Renal cortical epithelial cell (primary cell): ENCODE measurements at places on chromosomes 13 and 19.

GRCh38 chr13:28631801-28632200, 27.1 kb upstream of the POMP start:
- DNase-seq, result no peak

DNA sequence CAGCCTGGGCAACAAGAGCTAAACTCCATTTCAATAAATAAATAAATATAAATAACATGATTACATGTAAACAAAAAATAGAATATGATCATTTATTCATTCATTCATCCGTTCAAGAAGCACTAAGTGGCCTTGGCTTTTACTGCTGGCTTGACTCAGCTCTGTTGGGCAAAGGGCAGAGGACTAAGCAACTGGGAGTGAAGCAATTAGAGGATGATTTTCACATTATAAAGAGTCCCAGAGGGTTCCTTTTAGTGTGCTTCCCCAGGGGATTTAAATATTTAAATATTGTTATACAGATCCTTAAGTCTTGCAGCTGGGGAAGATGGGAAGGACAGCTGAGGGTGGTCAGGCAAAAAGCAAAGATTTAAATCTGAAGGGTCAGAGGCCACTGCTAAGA, 34.9 kb upstream of the FLT1 start:
- DNase-seq, result no peak

DNA sequence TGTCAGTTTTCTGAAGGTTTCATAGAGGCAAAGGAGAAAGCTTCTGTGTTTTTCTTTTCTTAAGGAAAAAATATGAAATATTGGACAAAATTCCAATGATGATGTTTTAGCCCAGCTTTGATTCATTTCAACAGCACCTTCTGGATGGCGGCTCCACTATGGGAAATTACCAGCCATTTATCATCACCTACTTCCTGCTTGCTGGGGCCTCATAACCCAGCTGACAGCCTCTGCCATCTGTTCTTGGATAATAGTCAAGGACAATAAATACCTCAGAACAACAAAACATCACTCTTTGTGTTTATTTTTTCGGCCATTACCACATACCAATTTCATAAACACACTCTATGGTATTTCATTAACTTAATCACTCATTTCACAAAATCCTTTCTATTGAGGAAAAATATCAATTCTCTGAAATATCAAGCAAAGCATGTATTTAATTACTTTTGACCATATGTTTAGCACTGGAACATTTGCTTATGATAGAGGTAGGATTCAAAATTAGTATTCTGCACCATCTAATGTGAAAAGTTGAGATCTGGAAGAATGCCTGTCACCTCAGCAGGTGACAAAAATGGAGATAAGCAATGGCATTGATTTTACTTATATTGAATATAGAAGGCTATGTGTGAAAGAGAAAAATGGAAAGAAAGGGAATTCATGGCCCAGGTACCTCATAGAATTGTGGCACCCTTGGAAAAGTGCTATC, 629.7 kb downstream of the LIG4 start:
- DNase-seq, result no peak

- DNase-seq, result peak; percentile 12
These were observed 5.0 kb upstream of the MTIF3 start for GRCh38 chr13:27455331-27455855.

GRCh38 chr13:112457485-112457884, 81.3 kb downstream of the SPACA7 start:
- DNase-seq, result no peak

- peak; percentile 77 for DNase-seq
These were observed 80.1 kb downstream of the IPO5 start for GRCh38 chr13:98033277-98034247.

GRCh38 chr13:49210669-49211068, 9.5 kb upstream of the MLNR start:
- no peak for DNase-seq

DNA sequence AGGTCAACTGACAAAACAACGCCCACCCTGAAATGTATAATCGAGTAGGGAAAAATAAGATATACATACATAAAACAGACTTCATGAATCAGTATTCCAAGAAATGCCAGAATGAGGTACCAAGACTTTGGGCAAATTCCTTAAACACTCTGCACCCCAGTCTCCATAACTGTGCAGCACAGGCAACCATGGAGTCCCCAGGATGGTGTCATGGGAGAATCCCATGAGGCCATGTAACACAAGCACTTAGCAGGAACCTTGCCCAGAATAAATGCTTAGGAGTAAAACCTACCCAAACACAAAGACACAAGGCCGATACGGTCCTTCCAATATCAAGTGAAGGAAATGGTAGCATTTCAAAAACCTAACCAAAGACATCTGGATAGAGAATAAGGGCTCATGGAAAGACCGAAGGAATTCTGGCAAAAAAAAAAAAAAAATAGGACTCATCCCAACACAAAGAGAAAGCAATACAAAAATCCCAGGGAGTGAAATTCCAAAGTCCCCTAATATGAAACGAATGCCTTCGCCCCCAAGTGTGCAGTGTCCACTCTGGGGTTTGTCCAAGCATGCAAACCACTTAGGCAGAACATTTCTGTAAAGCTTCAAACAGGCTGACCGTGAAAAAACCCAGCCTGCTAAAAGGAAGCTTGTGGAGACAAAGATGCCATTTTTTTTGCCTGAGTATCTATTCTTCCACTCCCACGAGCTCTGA, 11.1 kb downstream of the ZC3H4 start:
- no peak for DNase-seq

DNA sequence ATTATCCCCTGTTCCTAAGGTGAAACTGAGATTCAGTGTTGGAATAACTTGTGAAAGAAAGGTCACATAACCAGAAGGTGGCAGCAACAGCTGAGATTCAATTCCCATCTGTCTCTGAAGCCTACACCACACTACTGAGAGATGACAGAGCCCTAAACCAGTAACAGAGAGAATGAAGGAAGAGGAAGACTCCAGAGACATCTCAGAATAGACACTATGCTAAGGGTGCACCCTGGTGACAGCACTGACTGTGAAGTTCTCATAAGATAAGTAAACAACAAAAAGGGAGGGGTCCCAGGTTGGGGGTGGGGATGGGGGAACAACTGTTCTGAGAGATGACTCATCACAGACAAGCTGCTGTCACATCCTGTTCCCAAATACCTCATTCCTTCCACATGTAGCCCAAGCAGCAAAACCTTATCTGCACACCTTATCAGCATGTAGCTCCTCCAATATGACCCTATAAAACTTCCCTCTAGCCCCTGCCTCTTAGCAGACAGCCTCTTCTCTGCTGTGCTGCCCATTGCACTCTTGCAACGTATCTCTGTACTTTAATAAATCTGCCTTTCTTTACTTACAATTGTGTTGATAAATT, 46.5 kb downstream of the UTP14C start:
- peak; percentile 22 for DNase-seq

- DNase-seq, result no peak
These were observed 60.5 kb downstream of the MAP4K1 start for GRCh38 chr19:38557205-38557799.

GRCh38 chr13:106033659-106034058, 501.8 kb downstream of the EFNB2 start:
- peak; percentile 13 for DNase-seq
